ENCODE measurements at places on chromosomes 1 and 21.

DNA sequence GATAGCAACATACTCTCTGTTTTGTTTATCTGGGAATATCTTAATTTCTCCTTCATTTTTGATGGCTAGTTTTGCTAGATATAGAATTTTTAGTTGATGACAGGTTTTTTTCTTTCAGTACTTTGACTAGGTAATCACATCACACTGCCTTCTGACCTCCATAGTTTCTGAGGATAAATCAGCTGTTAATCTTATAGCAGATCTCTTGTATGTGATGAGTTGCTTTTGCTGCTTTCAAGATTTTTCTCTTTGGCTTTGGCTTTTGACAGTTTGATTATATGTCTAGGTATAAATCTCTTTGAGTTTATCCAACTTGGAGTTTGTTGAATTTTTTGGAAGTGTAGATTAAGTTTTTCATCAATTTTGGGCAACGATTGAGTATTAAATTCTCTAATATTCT is 142.6 kb downstream of the ZNF644 start:
- DNase-seq = no peak

DNA sequence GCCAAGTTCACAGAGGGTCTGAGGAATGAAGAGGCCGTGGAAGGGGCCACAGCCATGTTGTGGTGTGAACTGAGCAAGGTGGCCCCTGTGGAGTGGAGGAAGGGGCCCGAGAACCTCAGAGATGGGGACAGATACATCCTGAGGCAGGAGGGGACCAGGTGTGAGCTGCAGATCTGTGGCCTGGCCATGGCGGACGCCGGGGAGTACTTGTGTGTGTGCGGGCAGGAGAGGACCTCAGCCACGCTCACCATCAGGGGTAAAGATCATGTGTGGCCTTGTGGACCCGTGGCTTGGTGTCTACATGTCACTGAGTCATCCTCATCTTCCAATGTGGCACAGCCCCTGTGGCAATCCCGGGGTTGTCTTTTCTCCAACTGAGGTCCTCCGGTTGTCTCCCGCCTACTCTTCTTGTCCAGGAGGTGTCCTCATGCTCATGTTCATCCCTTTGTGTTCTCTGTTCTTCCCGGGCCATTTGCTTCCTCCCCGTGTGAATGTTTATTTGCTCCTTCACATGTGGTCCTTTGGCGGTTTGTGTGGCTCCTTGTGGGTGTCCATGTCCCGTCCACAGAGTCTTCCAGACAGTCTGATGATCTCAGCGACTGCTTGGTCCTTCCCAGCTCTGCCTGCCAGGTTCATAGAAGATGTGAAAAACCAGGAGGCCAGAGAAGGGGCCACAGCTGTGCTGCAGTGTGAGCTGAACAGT is 84.2 kb downstream of the OBSCN start:
- no peak for DNase-seq

DNA sequence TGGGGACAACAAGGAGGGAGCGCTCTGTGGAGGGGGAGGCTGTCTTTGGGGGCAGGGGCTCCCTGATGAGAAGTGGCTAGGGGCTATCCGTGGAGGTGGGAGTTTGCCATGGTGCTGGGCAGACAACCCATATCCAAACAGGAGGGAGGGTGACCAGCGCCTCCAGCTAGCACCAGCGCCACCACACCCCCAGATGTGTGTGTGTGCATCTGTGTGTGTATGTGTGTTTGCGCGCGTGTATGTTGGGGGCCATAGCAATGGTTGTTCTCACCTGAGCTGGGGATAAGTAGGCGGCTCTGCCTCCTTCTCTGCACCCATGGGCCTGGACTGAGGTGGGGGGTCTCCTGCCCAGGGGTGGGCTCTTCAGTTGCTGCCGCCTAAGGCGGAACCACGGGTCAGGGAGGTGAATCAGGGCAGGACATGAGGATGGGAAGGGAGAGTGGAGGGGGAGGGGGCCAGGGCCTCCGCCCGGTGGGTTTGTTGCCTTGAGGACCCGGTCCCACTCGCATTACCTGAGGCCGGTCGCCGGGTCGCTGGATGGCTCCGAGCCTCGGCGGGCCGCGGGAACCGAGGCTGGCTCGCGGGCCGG is 345 bp downstream of the HPCAL4 start:
- no peak for DNase-seq

GRCh38 chr1:233679030-233679429 is 65.1 kb downstream of the KCNK1 start:
- DNase-seq = no peak

DNA sequence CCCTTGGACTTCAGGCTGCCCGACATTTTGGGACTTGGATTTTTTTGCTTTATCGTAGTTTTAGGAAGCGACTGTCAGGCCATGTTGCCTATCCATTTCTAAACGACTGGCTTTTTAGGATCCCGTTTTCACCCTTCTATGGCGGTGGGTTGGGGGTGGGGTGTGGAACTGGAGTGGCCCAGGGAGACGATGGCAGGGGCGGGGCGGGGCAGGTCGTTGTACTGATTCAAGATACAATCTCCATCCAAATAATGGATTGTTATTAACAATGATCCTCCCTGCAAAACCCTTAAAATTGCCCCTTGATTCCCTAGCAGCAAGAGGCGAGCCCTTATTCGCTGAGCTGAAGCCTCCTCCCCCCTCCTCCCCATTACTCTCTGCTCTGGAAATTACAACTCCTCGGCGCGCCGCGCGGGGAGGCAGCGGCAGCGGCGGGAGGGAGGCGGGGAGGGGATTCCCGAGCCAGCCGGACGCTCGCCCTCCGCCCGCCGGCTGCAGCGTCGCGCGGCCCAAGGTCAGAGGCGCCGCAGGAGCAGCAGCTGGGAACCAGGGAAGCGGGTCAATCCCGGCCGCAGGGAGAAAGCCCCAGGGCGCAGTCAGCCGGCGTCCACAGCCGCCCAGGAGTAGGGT is at the start of gene TRIM67:
TRIM67 (plus strand) TSS at position 392 of the 630 bp plus-strand sequence. CDS start 912 bp downstream, outside the sequence.
- DNase-seq = no peak

DNA sequence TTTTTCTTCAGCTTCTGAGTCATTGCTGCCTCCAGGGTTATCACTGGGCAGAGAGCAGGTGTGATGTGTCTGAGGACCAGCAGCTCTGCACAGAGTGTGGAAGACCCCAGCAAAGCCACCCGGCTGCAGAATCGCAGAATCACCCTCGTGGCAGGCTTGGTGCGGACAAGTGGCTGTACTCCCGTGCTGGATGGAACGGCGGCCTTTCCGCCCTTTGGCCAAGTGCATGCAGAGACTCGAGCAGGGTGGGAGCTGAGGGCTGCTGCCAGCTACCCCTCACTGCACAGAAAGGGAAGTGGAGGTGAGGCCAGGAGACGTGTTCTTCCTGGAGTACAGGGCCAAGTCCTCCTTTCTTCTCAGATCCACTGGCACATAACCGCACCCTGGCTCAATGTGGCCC is 162.5 kb downstream of the PCBP3 start:
- no peak for DNase-seq

GRCh38 chr1:14553711-14554110 is 44.8 kb upstream of the KAZN start:
- DNase-seq = no peak

Measured in stimulated activated CD8-positive, alpha-beta memory T cell treated with anti-CD3 and anti-CD28 coated beads, Interleukin-2, amount 100 ng/mL, for 1 hour (primary cell).